ENCODE measurements at places on chromosomes 1 and 21. TPM values are rescaled to one million over a fixed set of nuclear protein-coding genes. Genes with fewer than 3 reads are reported as not detected.
A peak's percentile ranks its signal among the peaks of the same experiment; 100 is the strongest.

GRCh38 chr1:182259968-182260367 is 131.6 kb downstream of the GLUL start:
- no peak overlapping the region for H3K27ac ChIP-seq
- no peak overlapping the region for H3K4me3 ChIP-seq
- H3K36me3 ChIP-seq, result no peaks in the 10 kb centered on the region
- no peak for DNase-seq

DNA sequence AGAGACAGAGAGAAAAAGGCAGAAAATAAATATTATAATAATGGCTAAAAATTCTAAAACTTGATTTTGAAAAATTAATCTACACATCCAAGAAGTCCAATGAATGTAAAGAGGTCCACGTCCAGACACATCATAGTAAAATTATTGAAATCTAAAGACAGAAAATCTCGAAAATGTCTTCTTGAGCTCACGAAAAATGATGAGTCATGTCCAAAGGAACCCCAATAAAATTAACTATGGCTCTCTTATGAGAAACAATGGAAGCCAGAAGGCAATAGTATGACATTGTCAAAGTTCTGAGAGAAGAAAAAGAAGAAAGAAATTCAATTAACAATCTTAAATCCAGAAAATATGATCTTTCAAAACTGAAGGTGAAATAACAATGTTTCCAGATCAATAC is 84.6 kb downstream of the LRRIQ3 start:
- no peak for DNase-seq
- H3K36me3 ChIP-seq, result no peaks in the 10 kb centered on the region
- H3K27me3 ChIP-seq, result no peaks in the 10 kb centered on the region
- no peaks in the 10 kb centered on the region for H3K4me1 ChIP-seq
- no peak overlapping the region for H3K27ac ChIP-seq
- no peak overlapping the region for H3K4me3 ChIP-seq

DNA sequence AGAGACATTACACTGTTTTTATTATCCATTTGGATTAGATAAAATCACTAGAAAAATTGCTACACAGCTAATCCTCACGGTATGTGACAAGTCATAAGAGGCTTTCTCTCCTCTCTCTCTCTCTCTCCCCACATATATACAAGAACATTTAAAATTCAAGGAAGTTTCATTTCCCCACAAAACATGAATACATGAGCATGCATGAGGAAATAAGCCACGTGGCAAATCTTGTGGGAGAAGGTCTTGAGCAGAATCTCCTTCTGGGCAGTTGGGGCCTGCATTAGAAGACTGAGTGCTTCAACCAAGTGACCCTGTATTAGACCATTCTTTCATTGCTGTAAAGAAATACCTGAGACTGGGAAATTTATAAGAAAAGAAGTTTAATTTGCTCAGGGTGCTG is 1313.1 kb downstream of the MRPL39 start:
- H3K36me3 ChIP-seq, result no peaks in the 10 kb centered on the region
- H3K27ac ChIP-seq, result no peak overlapping the region
- no peak overlapping the region for H3K4me3 ChIP-seq

GRCh38 chr1:42793824-42794223 is 9.0 kb downstream of the TMEM269 start:
- H3K4me1 ChIP-seq, result no peaks in the 10 kb centered on the region
- H3K36me3 ChIP-seq, result no peaks in the 10 kb centered on the region
- H3K27me3 ChIP-seq, result no peaks in the 10 kb centered on the region
- no peak overlapping the region for H3K27ac ChIP-seq
- H3K4me3 ChIP-seq, result no peak overlapping the region

GRCh38 chr1:70044832-70045231 is 160.5 kb downstream of the LRRC40 start:
- H3K4me1 ChIP-seq, result no peaks in the 10 kb centered on the region
- no peak overlapping the region for H3K4me3 ChIP-seq
- H3K27ac ChIP-seq, result no peak overlapping the region
- H3K36me3 ChIP-seq, result no peaks in the 10 kb centered on the region
- H3K27me3 ChIP-seq, result no peaks in the 10 kb centered on the region
- no peak for DNase-seq

GRCh38 chr1:194544012-194544411 is 1357.6 kb upstream of the B3GALT2 start:
- no peaks in the 10 kb centered on the region for H3K27me3 ChIP-seq
- no peaks in the 10 kb centered on the region for H3K36me3 ChIP-seq
- DNase-seq, result no peak
- no peak overlapping the region for H3K4me3 ChIP-seq
- H3K4me1 ChIP-seq, result no peaks in the 10 kb centered on the region
- H3K27ac ChIP-seq, result no peak overlapping the region

- H3K4me3 ChIP-seq, result no peak overlapping the region
- no peak overlapping the region for H3K27ac ChIP-seq
- no peaks in the 10 kb centered on the region for H3K4me1 ChIP-seq
- no peaks in the 10 kb centered on the region for H3K36me3 ChIP-seq
- no peak for DNase-seq
These were observed 549.3 kb downstream of the NCAM2 start for GRCh38 chr21:21547368-21547953.

GRCh38 chr1:1181129-1181937 is 7.7 kb downstream of the TTLL10 start:
- no peaks in the 10 kb centered on the region for H3K4me1 ChIP-seq
- H3K27ac ChIP-seq, result no peak overlapping the region
- H3K4me3 ChIP-seq, result no peak overlapping the region
- peak; percentile 11 for DNase-seq
- peaks cover 20% of the 10 kb centered on the region for H3K27me3 ChIP-seq
- H3K36me3 ChIP-seq, result no peaks in the 10 kb centered on the region

GRCh38 chr21:21159253-21159899 is 161.2 kb downstream of the NCAM2 start:
- no peak overlapping the region for H3K27ac ChIP-seq
- peaks cover 7% of the 10 kb centered on the region for H3K4me1 ChIP-seq
- no peaks in the 10 kb centered on the region for H3K27me3 ChIP-seq
- H3K36me3 ChIP-seq, result no peaks in the 10 kb centered on the region
- no peak overlapping the region for H3K4me3 ChIP-seq

DNA sequence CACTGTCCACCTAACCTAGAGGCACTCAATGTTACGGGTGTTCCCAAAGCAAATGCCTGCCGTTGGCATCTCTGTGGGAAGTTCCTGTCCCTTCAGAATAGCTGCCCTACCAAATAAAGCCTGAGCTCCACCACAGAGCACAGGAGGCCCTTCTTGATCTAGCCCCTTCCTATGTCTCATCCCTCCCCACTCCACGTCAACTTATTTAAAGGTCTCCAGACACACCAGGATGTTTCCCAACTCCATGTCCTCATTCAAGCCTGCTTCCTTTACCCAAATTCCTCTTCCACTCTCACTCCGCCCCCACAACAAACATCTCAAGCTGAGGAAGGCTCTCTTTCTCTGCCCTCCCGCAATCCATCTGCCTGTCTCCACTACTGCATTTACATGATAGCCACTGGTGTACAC is 87.7 kb downstream of the TGFBR3 start:
- no peak for DNase-seq
- no peaks in the 10 kb centered on the region for H3K27me3 ChIP-seq
- no peaks in the 10 kb centered on the region for H3K4me1 ChIP-seq
- H3K4me3 ChIP-seq, result no peak overlapping the region
- no peaks in the 10 kb centered on the region for H3K36me3 ChIP-seq
- no peak overlapping the region for H3K27ac ChIP-seq

DNA sequence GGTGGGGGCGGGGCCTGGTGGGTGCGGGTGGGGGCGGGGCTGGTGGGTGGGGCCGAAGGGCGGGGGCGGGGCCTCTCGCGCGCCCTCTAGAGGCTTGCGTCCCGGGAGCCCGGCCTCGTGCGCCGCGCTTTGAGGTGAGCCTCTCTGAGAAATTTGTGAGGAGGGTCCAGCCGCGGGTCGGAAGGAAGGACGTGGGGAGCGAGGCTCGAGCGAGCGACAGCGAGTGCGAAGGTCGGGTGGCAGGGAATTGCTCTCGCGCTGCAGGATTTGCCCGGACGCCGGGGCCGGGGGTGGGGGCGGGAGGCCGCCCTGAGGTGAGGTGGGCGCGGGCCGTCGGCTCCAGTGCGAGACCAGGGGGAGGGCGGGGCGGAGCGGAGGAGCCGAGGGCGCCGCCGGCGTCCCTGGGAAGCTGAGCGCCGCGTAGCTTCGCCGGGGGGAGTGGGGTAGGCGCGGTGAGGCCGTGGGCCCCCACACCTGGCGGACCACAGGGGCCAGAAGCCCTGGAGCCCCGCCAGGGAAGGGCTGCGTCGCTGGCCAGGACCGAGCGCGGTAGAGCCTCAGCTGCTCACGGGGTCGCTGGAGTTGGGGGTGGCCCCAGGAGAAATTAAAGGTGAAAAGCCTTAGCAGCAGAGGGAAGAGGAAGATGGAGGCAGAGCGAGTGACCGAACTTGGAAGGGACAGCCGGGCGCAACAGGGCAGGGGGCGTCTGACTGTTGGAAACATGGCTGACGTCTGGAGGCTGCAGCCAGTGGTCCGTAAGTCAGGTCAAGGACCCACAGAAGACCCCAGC is 754 bp upstream of the LSS start:
- peak overlapping the region; percentile 99 for H3K4me3 ChIP-seq
- DNase-seq, result no peak
- peaks cover 39% of the 10 kb centered on the region for H3K4me1 ChIP-seq
- no peaks in the 10 kb centered on the region for H3K27me3 ChIP-seq
- H3K27ac ChIP-seq, result peak overlapping the region; percentile 97
- peaks cover 30% of the 10 kb centered on the region for H3K36me3 ChIP-seq

DNA sequence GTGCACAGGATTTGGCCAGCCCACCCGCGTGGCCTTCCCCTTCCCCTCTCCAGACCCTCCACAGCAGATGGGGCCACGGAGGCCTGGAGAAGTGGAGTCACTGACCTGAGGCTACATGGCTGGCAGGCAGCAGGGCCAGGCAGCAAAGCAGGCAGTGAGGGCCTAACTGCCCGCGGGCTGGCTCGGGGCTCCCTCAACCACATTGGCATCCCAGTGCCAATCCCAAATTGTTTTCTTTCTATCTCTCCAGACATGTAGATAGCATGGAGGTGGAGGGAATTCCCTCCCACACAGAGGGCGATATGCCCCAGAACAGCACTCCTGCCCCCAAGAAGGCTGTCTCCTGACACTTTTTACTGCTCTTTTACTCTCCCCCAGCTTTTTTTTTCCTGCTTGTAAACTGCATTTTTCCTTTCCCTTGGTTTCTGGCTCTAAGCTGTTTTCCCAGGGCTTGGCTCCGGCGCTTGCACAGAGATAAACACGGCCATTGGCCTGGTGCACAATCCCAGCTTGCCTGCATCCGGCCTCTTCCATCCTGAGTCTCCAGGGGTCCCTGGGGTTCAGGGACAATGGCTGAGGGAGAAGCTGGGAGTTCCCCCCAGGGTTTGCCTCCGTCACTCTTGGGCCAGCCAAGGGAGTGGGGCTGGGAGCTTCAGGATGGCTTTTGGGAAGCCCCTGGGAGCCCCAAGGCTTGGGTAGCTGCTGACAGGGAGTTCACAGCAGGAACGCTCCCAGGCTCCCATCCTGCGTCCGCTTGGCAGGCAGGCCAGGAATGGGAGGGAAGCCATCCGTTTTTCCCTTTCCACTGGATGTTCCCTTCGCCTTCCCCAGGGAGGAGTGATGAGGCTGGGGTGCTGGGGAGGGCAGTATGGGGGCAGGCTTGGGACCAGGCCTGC is 7.0 kb downstream of the EPHX1 start:
- no peaks in the 10 kb centered on the region for H3K36me3 ChIP-seq
- H3K27me3 ChIP-seq, result no peaks in the 10 kb centered on the region
- no peak overlapping the region for H3K4me3 ChIP-seq
- no peaks in the 10 kb centered on the region for H3K4me1 ChIP-seq
- DNase-seq, result no peak
- H3K27ac ChIP-seq, result no peak overlapping the region

DNA sequence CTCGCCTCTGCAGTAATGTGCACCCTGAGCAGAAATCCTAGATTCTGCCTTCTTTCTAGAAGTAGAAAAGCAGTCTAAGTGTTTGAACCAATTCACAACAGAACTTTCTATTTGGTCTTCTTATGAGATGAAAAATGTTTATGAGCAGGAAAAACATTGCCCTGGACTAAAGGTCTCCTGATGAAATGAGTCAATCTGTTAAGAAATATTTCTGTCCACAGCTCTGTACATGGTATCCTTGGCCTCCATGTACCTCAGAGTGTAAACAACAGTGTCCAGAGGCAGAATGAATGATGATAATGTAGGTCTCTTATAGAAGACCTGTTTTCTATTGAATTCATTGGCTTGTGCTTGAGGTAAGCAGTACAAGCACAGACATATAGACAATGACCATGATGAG is 6.2 kb upstream of the APCS start:
- no peaks in the 10 kb centered on the region for H3K4me1 ChIP-seq
- H3K4me3 ChIP-seq, result no peak overlapping the region
- no peak overlapping the region for H3K27ac ChIP-seq

DNA sequence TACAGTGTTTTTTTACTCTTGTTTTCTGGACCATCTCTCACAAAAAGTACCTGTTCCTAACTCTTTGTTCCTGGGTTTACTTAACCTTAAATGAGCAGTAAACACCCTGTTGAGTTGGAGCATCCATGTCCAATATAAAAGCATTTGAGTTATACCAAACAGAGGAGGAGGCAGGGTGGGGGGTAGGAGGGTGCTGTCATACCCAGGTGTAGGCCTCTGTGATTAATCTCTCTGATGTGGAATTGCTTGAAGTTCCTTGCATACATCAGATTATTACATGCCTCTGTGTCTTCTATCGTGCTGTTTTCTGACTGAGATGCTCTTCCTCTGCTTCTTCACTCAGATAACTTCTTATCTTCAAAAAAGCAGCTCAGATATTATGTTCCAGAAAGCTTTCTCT is 28.1 kb upstream of the RGS18 start:
- no peaks in the 10 kb centered on the region for H3K27me3 ChIP-seq
- no peaks in the 10 kb centered on the region for H3K36me3 ChIP-seq
- H3K4me1 ChIP-seq, result no peaks in the 10 kb centered on the region
- H3K4me3 ChIP-seq, result no peak overlapping the region

Gene LCE2B
- not detected for total RNA-seq

Gene CITED4
- total RNA-seq, result 0.54 TPM

Gene ERICH3
- total RNA-seq, result 0.44 TPM

Gene NKAIN1
- total RNA-seq, result not detected

Gene KCND3
- 0.04 TPM for total RNA-seq

Gene PLA2G2C
- not detected for total RNA-seq

Gene TRIM63
- not detected for total RNA-seq

Gene OR10T2
- total RNA-seq, result not detected

Gene DNASE2B
- total RNA-seq, result not detected

Gene TMEM200B
- not detected for total RNA-seq

Gene RHOU
- 0.22 TPM for total RNA-seq

Gene SELP
- total RNA-seq, result 0.27 TPM

Measured in activated B cell treated with CpG ODN at 0.5 μM for 24 hours (primary cell).